ENCODE measurements at places on chromosomes 4 and X.

DNA sequence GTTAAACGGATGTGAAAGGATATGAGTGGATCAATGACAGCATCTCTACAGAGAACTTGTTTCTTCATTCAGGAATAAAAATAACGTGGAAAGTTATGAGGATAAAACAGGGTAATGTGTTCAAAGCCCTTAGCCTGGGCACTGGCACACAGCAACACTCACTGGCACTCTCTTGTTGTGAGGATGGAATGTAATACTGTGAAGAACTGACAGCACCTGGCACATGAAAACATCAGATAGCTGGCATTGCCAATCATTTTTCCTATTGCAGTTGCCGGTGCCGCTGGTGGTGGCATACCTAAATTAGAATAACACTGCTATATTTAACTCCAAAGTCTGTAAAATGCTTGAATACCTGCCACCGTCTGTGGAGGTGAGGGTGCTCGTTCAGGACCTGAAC is 1061.2 kb downstream of the DMD start:
- DNase-seq, result no peak

DNA sequence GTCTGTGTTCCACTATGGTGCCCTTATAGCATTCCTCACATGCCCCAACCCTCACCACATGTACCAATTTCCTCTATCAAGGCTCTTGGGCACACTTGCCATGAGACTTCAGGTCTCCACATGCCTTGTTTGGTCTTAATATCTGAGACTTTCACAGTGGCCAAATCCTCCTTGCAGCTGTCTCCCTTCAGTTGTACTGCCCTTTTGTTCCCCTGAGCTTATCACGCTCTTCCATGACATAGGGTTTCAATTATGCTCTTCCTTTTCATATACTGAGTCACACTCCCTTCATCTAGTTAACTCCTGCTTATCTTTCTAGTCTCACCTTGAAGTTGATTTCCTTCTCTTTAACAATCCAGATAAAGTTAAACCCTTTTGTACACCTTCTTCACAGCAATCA is 212.9 kb downstream of the PDHA2 start:
- no peak for DNase-seq

DNA sequence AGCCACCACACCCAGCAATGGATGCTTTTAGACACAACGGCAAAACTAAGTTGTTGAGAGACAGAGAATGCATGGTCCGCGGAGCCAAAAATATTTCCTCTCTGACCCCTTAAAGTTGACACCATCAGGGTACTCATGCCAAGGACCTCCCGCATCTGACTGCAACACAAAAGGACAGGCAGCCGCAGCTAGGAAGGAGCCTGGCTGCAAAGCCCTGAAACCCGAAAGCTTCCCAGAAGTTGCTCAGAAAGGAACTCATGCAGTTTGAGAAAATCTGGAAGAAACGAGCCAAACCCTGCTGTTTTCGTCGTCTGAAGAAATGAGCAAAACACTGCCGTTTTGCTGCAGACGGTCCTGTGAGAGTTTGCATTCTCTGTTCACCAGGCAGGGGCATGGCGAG is 16.5 kb downstream of the DHRSX start:
- DNase-seq, result no peak

GRCh38 chrX:49278081-49278480 is 8.5 kb downstream of the PPP1R3F start:
- DNase-seq, result no peak

DNA sequence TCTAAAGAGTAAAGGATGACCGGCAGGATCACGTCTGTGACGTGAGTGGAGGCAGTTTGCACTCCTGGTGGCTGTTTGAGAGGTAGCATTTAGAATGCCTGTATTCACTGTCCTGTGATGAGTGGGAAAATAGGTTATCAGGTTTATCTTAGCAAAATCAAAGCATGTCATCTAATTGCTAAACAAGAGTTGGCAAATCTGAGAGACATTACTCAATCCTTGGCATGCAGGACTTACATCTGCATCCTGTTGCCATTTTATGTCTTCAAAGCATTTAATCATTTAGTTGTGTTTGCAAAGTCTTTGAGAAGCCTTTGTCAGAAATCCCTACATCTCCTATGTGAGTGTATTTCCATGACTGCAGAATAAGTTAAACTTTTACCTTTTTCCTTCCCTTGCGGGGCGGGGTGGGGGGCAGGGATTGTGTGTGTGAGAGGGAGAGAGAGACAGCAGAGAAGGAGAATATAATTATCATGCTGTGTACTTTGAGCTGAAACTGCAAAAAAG is 41.4 kb upstream of the MSANTD1 start:
- DNase-seq, result no peak

DNA sequence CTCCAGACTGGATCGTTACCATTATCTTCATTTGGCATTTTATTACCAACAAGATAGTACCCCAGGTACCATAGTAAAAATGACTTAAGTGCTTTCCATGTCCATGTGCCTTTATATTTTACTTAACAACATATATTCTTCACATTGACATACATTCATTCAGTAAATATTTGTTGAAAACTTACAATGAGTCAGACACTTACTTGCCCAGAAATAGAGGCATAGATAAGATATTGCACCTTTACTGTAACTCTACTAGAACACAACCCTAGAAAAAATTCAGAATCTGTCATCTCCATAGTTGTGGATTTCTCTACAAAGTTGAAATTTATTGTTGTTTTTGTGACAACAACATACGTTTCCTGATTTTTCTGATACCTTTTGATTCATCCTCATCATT is 640.6 kb downstream of the RPA4 start:
- DNase-seq, result no peak

GRCh38 chrX:132375941-132376340 is 112.9 kb downstream of the MBNL3 start:
- no peak for DNase-seq

Data from KG1 (cell line).